ENCODE measurements at places on chromosomes 6 and 20.

GRCh38 chr6:27478141-27478705 is 5.3 kb upstream of the ZNF184 start:
- peak; percentile 57 for DNase-seq

- DNase-seq, result no peak
These were observed 14.8 kb upstream of the ELOVL5 start for GRCh38 chr6:53363341-53364079.

DNA sequence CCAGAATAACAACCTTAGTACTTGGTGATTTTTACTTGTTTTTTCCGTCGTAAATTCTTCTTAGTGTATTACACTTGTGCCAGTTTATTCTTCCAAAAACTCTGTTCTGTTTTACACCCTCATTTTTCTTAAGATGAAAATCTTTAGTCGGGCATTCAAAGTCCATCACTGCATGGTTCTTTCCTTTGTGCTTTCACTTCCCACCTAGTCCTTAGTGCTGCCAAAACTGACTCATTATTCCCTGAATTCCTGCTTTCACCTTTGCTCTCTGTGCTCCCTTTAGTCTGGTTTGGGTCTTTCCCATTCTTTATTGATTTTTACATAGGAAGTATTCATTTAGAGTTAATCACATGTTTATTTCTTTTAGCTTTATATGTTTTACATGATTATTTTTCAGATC is 3.3 kb downstream of the TRMT11 start:
- DNase-seq, result no peak

DNA sequence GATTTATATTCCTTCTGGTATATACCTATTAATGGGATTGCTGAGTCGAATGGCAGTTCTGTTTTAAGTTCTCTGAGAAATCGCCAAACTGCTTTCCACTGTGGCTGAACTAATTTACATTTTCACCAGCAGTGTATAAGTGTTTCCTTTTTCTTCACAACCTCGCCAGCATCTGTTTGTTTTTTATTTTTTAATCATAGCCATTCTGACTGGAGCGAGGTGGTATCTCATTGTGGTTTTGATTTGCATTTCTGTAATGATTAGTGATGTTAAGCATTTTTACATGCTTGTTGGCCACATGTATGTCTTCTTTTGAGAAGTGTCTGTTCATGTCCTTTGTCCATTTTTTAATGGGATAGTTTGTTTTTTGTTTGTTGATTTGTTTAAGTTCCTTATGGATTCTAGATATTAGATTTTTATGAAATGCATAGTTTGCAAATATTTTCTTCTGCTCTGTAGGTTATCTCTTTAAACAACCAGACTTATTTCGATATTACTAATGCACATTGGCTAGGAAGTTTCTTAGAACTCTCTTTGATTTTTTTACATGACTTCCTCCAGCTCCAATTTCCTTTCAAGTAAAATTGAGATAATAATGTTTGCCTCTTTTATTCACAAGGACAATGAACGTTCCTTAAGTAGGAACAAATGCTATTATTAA is 12.2 kb upstream of the VNN1 start:
- no peak for DNase-seq

DNA sequence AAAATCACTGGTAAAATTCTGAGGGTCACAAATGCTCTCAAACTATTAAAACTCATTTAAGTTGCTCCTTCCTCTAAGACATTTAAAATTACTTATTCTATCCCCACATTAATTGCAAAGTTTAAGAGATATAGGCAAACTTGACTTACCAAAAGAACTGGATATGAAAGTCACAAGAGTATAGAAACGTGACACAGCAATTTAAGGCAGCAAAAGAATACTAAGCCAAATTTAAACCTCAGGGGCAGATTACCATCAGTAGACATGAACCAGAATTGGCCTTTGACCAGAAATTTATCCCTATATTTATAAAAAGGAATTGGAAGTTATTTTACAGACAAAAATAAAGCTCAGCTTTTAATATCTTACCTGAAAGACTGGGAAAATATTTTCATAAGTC is 56.0 kb downstream of the MAP3K7 start:
- DNase-seq, result no peak

DNA sequence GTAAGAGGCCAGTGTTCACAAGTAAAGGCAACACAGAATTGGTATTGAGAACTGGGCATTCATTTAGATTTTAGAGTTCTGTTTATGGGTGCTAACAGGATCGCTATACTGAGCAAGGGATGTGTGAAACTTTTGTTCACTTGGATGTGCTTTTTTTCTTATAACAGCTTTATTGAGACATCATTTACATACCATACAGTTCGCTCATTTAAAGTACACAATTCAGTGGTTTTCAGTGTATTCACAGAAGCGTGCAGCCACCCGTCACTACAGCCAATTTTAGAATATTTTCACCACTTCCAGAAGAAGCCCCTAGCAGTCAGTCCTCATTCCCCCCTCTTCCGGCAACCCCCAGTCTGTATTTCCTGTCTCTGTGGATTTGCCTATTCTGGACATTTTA is 48.7 kb downstream of the GFRA4 start:
- DNase-seq, result no peak

DNA sequence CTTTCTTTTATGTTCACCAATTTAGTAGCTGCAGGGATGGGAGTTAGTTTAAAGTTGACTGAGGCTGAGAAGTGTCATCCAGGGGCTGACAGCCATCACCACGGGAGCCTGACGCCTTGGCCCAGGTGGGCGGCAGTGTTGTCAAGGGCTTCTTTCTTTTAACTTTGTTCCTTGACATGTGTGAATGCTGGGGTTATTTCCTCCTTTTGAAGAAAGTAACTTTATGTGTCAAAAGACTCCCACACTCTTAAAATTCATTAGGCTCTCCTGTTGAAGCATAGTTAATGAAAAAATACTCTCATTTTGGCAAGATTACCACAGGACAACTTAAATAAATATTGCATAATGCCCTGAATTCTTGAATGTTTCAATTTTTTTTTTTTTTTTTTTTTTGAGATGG is 50.0 kb downstream of the SASH1 start:
- no peak for DNase-seq

DNA sequence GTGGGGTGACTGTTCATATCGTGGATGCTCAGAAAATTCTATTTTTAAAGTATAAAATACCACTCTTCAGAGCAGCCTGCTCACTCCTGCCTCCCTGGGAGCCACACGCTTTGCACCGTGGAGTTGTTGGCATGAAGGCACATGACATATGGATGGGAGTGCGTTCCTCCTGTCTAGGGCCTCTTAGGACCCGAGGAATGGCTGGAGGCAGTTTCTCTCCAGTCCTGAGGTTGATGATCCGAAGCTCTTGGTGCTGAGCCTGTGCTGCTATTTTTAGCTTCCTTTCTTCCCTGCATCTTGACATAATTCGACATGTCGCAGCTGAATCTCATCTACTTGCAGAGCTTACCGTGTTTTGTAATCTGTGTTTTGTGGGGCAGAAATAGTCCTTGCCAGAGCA is 73.9 kb downstream of the PHACTR3 start:
- peak; percentile 90 for DNase-seq

- no peak for DNase-seq
These were observed 32.9 kb downstream of the SLC22A1 start for GRCh38 chr6:160154471-160154870.

DNA sequence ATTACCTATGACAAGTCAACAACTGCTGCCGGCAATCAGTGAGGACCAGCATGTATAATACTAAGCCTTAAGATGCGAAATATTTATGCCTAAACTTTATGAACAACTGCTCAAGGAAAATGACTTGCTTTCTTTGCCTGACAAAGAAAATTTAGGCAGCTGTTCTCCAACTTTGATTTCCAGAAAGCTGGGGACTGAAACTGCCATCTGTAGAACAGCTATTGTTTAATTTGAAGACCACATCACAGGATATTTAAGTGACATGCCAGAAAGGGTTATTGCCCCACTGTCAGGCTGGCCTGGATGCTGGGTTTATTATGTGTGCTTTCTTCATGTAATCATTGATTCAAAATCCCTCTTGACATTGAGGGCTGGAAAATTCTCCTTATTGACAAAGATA is 153.9 kb upstream of the ENPP5 start:
- DNase-seq, result no peak

GRCh38 chr6:2842139-2842552 is 483 bp upstream of the SERPINB1 start:
- no peak for DNase-seq

DNA sequence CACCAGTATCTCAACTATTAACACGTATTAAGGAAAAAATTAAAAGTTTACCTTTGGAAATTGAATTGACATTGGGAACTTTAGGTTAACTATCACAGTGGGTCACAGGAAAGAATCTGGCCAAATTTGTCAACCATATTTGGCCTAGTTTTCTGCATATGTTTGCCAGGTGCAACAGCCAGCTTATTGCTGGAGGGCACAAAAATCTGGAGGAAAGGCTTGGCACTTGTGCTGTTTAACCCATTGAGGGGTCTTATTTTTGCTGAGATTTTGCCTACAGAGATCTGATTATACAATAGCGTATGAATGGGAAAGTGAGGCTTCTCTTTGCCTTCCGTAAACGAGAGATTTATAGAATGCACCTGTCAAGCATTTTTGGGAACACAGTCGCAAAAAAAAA is 190.4 kb downstream of the PRL start:
- DNase-seq, result peak; percentile 33

- DNase-seq, result no peak
These were observed 10.8 kb downstream of the JARID2 start for GRCh38 chr6:15256538-15257271.

GRCh38 chr6:167345348-167345747 is 20.5 kb downstream of the TTLL2 start:
- DNase-seq, result no peak

- DNase-seq, result no peak
These were observed 7.6 kb downstream of the CDKN1A start for GRCh38 chr6:36685926-36686667.

DNA sequence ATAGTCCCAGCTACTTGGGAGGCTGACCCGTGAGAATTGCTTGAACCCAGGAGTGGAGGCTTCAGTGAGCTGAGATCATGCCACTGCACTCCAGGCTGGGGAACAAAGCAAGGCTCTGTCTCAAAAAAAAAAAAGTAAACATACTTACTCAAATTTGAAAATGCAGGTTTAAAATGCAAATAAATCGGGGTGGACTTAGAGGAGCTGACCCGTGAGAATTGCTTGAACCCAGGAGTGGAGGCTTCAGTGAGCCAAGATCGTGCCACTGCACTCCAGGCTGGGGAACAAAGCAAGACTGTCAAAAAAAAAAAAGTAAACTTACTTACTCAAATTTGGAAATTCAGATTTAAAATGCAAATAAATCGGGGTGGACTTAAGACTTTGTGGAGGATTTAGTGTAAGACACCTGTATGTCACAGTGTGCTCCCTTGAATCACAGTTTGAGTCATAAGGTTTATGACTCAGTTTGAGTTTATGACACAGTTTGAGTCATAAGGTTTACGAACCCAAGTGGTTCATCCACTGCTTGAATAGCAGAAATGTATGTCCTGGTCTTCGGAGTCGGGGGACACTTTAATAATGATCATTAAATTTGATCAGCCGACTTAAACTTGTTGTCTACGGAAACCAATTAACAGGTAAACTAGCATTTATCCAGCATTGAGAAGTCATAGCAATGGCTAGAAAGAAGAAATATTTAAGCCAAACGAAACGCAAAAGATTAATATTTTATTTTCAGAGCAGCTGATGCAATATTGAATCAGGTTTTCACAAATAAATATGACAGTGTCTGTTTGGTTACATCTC is 6.8 kb upstream of the MRPS10 start:
- no peak for DNase-seq

GRCh38 chr6:26272171-26272637 is 92.8 kb upstream of the BTN3A2 start:
- DNase-seq, result no peak

GRCh38 chr6:2913621-2914317 is 10.7 kb upstream of the SERPINB9 start:
- no peak for DNase-seq

DNA sequence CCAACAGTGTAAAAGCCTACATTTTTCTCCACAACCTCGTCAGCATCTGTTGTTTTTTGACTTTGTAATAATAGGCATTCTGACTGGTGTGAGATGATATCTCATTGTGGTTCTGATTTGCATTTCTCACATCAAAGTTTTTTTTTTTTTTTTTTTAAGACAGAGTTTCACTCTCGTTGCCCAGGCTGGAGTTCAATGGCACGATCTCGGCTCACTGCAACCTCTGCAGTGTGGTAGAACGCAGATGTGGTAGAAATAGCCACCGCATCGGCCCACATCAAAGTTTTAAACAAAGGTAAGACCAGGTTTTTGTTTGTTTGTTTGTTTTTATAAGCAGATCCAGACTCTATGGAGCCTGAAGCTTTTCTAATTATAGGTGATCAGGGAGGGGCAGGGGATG is 12.7 kb upstream of the PPP1R3G start:
- no peak for DNase-seq

DNA sequence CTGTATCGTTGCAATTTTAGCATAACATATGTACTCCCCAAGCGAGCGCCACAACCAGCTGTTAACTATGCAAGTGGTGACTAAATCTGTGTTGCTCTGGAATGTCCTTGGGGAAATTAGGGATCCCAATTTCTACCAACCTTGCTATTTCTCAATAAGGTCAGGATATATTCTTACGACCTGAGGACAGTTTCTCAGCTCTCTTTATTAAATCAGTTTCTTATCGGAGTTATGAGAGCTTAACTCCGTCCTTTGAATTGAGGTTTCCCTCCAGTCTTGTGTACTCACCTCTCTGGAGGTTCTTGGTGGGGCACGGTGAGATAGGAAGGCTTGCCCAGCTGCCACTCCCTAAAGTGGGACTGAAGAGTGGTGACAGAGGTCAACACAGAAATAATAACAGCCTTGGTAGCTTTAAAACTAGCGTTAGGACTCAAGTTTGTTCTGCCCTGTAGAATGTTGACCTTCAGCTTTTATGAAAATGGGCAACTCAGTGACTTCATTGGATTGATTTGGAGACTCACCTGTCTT is 694 bp downstream of the MRPS18B start:
- DNase-seq, result no peak

DNA sequence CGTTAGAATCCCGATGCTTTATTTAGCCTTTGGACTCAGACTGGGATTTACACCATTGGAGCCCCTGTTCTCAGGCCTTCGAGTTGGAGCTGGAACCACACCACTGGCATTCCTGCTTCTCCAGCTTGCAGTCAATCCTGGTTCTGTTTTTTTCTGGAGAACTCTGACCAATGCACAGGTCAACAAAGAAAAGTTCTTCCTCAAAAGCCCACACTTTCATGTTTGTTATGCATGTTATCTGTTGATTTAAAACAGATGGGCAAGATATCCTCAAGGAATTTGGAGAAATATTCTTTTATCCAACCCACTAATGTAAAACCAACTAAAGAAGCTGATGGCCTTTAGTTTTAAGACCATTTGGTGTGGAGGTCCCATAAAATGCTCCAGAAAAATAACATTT is 205.7 kb downstream of the ANKRD60 start:
- no peak for DNase-seq

- no peak for DNase-seq
These were observed 59.5 kb downstream of the TBC1D32 start for GRCh38 chr6:121274666-121275295.

DNA sequence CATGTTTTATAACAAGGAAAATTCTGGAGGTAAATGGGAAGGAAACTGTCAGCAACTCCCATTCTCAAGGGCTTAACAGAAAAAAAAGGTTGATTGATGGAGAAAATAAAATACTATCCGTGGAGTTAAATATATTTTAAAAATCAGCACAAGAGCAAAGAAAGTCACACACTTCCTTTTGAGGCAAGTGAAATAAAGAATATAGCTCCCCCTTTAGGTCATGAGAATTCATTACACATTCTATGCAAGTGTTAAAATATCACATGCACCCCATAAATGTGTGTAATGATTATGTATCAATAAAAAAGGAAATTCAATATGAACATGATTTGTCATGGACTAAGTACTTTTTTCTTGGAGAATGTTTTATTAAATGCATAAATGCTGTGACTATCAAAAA is 349.2 kb downstream of the TPBG start:
- DNase-seq, result no peak

All from cerebellar cortex (tissue), 1 donor.